Karpas-422 (cell line): ENCODE measurements at places on chromosomes 1 and 21.

- no peak for DNase-seq
- no peaks in the 10 kb centered on the region for H3K36me3 ChIP-seq
- H3K27me3 ChIP-seq = no peaks in the 10 kb centered on the region
- no peaks in the 10 kb centered on the region for H3K4me1 ChIP-seq
- no peak overlapping the region for H3K27ac ChIP-seq
Observed at GRCh38 chr1:208127792-208128529, 116.2 kb downstream of the PLXNA2 start.

GRCh38 chr21:45740491-45741357 is 97.2 kb downstream of the PCBP3 start:
- no peaks in the 10 kb centered on the region for H3K27me3 ChIP-seq
- H3K36me3 ChIP-seq = no peaks in the 10 kb centered on the region
- DNase-seq = no peak
- no peaks in the 10 kb centered on the region for H3K4me1 ChIP-seq

DNA sequence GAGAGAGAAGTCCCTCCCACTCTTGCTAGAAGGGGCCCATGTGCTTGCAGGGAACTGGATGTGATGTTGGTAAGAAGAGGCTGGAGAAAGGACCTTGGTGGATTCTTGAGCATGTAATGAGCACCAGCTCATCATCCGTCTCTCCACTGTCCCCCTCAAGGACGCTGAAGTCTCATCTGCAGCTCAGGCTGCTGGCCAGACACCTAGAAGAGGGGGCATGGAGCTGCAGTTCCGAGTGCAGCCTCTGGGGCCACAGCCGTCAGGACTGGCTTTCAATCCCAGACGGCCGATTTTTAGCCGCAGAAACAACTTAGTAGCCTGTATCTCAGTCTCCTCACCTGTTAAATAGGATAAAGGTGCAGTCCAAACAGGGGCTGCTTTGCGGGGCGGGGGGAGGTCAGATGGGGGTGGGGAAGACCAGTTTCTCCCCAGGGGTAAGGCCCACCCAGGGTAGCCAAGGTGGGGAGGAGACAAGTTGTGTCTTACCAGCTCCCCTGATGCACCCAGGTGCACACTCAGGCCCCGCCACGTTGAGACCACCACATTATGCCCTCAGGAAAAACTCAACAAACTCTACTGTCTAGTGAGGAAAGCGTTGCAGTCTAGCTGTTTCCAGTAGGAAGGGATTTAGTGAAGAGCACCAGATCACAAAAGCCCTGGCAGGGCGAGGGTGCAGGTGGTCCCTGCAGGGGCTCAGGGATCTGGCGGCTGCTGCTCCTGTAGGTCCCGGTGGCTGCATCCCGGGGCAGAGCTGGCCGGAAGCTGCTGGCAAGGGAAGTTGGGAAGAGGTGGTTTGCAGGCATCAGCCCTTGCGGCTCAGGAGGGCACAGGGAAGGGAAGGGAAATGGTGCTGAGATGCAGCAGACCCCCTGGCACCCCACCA is 29.5 kb downstream of the LDLRAP1 start:
- H3K4me3 ChIP-seq = no peak overlapping the region
- no peak overlapping the region for H3K27ac ChIP-seq
- H3K4me1 ChIP-seq = no peaks in the 10 kb centered on the region

DNA sequence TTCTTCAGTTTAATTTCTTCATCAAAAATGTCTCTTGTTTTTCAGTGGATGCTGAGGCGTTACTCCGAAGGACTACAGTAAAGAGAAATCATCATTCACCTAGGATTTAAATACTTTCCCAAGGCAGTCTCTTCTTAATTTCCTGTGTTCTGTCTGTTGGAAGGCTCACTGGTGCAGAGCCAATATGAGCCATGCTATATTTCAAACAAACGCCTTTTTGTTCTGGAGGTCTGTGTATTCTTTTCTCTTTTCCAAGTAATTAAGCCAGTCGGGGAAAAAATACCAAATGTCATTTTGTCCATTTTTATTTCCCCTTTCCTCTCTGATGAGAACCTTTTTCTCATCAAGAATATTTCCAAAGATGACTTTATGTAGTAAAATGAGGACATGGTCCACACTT is 206.5 kb downstream of the RWDD3 start:
- no peak for DNase-seq
- H3K4me3 ChIP-seq = no peak overlapping the region
- H3K4me1 ChIP-seq = peaks cover 37% of the 10 kb centered on the region
- no peaks in the 10 kb centered on the region for H3K36me3 ChIP-seq

GRCh38 chr1:235424092-235424491 is 56.9 kb downstream of the TBCE start:
- H3K27me3 ChIP-seq = no peaks in the 10 kb centered on the region
- no peaks in the 10 kb centered on the region for H3K36me3 ChIP-seq
- H3K4me1 ChIP-seq = peaks cover 9% of the 10 kb centered on the region
- H3K4me3 ChIP-seq = no peak overlapping the region
- DNase-seq = no peak

DNA sequence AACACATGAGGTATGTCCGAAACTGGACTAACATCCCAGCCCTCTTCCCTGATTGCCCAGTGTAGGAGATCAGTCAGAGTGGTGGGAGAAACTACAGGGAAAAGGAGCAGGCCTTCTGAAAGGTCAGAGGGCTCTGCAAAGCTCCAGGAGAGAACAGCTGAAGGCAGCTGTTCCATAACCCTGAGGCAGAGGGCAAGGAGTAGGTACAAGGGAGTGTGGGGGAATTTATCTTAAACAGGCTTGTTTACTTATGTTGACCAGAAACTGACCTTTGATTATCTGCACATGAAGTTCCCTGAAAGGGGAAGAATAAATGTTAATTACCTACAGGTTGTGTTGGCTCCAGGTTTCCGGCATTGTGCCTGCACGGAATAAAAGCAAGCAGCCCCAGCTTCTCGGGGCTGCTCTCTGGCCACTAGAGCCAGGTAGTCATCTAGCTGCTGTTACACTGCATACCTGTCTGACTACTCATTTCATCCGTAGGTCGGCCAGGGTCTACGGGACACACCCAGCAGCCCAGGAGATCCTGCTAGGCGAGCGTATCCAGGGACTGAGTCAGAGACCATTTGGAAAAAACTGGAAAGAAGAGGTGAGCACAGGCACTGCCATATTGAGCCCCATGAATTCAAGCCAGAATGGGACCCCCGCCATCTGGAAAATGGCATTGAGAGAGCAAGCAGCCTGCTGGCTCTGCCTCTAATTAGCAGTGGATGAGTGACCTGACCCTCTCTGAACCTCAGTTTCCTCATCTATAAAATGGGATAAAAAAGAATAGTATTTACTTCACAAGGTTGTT is 14.9 kb upstream of the PAQR7 start:
- H3K36me3 ChIP-seq = 0 out of 2 replicates have a peak, but pooled peaks cover 3% of the 10 kb centered on the region
- H3K4me1 ChIP-seq = no peaks in the 10 kb centered on the region
- no peaks in the 10 kb centered on the region for H3K27me3 ChIP-seq

DNA sequence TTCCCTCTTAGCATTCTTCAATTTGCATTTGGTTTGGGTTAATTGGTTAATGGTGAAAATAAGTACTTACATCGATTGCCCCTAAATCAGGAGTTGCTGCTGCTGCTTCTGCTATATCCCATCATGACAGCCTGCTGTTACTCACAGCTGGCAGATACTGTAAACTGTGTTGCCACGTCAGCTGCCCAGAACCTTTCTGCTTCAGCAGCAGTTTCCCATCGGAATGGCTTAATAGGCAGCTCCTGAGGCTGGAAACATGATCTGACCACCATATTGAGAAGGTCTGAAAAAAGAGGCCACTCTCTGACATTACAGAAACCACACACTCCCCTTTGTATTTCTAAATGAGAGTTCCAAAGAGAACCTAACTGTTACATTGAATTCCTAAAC is 14.3 kb upstream of the SEC16B start:
- H3K27me3 ChIP-seq = no peaks in the 10 kb centered on the region
- H3K4me1 ChIP-seq = no peaks in the 10 kb centered on the region
- H3K27ac ChIP-seq = no peak overlapping the region
- H3K4me3 ChIP-seq = no peak overlapping the region

GRCh38 chr1:225113265-225113664 is 183.8 kb downstream of the DNAH14 start:
- H3K27ac ChIP-seq = no peak overlapping the region
- H3K27me3 ChIP-seq = no peaks in the 10 kb centered on the region
- H3K4me3 ChIP-seq = no peak overlapping the region
- H3K36me3 ChIP-seq = no peaks in the 10 kb centered on the region
- H3K4me1 ChIP-seq = no peaks in the 10 kb centered on the region

- peaks cover 59% of the 10 kb centered on the region for H3K36me3 ChIP-seq
- no peak overlapping the region for H3K4me3 ChIP-seq
- H3K27ac ChIP-seq = peak overlapping the region; percentile 98
Observed at GRCh38 chr1:40742363-40743061, 41.1 kb upstream of the KCNQ4 start.

- H3K4me3 ChIP-seq = peak overlapping the region; percentile 39; the same call in 1 of the 2 replicates
- DNase-seq = peak; percentile 74
- H3K27me3 ChIP-seq = no peaks in the 10 kb centered on the region
Observed at GRCh38 chr1:161013488-161014230, 7.3 kb downstream of the F11R start.

DNA sequence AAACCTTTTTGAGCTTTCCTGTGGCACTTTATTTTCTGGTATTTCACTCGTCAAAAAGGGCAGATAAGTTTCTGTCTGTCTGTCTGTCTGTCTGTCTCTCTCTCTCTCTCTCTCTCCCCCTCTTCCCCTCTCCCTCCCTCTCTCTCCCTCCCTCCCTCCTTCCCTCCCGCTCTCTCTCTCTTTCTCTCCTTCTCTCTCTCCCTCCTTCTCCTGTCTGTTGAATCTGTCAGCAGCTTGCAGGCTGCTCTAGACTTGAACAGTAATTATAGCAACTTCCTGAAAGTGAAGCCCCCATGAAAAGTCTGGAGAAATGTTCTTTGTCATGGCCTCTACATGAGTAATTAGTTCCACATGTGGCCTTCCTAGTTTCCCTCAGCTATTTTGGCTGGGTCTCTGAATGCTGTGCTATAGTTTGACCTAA is 275.2 kb upstream of the C1orf105 start:
- H3K4me3 ChIP-seq = no peak overlapping the region
- H3K27me3 ChIP-seq = no peaks in the 10 kb centered on the region
- no peak overlapping the region for H3K27ac ChIP-seq
- no peak for DNase-seq
- no peaks in the 10 kb centered on the region for H3K36me3 ChIP-seq

- no peaks in the 10 kb centered on the region for H3K27me3 ChIP-seq
- no peaks in the 10 kb centered on the region for H3K36me3 ChIP-seq
- no peak overlapping the region for H3K27ac ChIP-seq
- H3K4me3 ChIP-seq = no peak overlapping the region
- peak; percentile 24 for DNase-seq
- no peaks in the 10 kb centered on the region for H3K4me1 ChIP-seq
Observed at GRCh38 chr1:39585933-39586332, 9.3 kb upstream of the PABPC4 start.

GRCh38 chr1:68270951-68271350 is 38.6 kb upstream of the WLS start:
- no peaks in the 10 kb centered on the region for H3K27me3 ChIP-seq
- H3K4me1 ChIP-seq = no peaks in the 10 kb centered on the region
- H3K27ac ChIP-seq = no peak overlapping the region
- no peak overlapping the region for H3K4me3 ChIP-seq
- no peaks in the 10 kb centered on the region for H3K36me3 ChIP-seq

DNA sequence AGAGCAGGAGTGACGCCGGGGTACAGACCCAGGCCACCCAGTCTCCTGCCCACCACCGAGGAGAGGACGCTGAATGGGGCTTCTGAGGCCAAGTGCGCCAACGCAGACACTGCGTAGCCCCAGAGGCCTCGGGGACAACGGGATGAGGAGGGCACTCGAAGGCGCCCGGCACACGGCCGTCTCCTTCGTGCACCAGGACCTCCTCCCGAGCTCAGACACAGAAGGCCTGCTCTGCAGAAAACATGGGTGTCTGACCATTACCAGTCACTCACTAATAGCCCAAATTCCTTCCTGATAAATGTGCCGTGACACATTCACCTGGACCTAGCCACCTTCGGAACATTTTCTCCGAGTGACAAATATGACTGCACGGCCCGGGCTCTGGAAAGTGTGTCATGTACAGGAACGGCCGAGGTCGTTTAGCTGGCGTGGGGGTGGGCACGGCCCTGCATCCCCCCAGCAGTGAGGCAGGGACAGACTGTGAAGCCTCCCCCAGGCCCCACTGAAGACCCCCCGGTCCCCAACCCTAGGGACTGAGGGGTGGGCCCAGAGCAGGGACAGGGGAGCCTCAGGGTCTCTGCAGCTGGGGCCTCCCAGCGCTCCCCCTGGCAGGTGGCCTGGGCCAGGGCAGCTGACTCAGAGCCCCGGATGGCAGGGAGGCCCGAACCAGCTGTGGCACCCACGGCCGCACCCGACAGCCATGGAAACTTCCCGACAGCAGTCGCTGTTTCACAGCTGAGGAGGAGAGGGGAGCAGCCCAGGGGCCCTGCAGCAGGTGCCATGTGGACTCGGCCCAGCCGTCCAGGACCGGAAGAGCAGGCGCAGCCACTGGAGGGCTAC is 16.7 kb upstream of the COL6A2 start:
- DNase-seq = no peak
- H3K4me1 ChIP-seq = no peaks in the 10 kb centered on the region
- H3K27me3 ChIP-seq = no peaks in the 10 kb centered on the region

DNA sequence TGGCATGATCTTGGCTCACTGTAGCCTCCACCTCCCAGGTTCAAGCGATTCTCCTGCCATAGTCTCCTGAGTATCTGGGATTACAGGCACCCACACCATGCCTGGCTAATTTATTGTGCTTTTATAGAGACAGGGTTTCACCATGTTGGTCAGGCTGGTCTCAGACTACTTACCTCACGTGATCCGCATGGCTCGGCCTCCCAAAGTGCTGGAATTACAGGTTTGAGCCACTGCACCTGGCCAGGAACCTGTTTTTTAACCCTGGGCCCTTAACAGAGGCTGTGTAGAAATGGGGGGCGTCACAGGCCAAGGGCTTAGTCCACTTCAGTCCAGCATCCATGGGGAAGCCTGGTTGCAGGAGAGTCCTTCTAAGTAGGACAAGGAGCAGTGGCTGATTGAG is 9.3 kb downstream of the FBLIM1 start:
- H3K36me3 ChIP-seq = no peaks in the 10 kb centered on the region
- peak; percentile 25 for DNase-seq
- H3K4me1 ChIP-seq = peaks cover 7% of the 10 kb centered on the region
- no peak overlapping the region for H3K27ac ChIP-seq

- no peaks in the 10 kb centered on the region for H3K4me1 ChIP-seq
- H3K27me3 ChIP-seq = no peaks in the 10 kb centered on the region
- no peak overlapping the region for H3K27ac ChIP-seq
- no peaks in the 10 kb centered on the region for H3K36me3 ChIP-seq
Observed at GRCh38 chr1:61606448-61607312, 118.3 kb downstream of the TM2D1 start.
